NCI-H2107 (cell line): ENCODE measurements at places on chromosomes 16 and 17.

DNA sequence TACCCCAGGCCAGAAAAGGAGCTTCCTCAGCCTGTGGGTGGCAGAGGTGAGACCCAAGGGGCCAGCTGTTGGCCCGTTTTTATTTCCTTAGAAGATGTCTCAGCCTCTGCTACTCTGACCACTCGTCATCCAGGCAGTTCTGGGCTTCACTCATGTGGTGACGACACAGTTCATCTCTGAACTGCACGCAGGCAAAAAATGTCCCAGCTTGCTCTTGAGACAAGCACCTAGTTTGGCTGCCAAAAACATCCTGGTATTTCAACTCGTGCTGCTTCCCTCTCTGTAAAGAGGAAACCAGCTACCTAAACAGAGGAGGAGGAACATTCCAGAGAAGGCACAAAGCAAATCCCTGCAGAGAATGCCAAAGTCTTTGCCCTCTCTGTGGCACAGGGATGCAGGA lies 125.7 kb downstream of the XYLT1 start:
- DNase-seq: no peak

DNA sequence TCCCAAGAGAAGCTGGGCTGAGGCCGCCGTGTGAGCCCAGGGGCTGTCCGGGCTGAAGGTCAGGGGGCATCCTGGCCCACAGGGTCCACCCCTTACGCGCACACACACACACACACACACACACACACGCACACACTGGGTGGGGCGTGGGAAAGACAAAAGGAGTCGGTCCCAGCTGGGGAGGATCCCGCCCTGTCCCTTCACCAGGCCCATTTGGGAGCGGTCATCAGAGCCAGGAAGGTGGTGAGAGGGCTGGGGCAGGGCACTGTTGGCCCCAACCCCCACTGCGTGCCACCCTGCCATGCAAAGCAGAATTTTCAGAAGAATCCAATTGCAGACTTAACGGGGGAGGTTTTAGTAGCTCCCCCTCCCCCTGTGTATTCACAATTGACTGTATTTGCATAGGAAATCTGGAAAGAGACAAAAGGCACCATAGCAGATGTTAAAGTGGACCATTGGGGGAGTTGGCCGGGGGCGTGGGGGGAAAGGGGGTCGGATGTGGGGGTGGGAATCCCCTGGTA lies 11.3 kb upstream of the CD300A start:
- no peak for DNase-seq

- DNase-seq: no peak
Observed at GRCh38 chr17:50513495-50513894, 5.3 kb downstream of the MYCBPAP start.

- DNase-seq: peak; percentile 65
Observed at GRCh38 chr16:52069866-52070265, 477.1 kb downstream of the TOX3 start.

DNA sequence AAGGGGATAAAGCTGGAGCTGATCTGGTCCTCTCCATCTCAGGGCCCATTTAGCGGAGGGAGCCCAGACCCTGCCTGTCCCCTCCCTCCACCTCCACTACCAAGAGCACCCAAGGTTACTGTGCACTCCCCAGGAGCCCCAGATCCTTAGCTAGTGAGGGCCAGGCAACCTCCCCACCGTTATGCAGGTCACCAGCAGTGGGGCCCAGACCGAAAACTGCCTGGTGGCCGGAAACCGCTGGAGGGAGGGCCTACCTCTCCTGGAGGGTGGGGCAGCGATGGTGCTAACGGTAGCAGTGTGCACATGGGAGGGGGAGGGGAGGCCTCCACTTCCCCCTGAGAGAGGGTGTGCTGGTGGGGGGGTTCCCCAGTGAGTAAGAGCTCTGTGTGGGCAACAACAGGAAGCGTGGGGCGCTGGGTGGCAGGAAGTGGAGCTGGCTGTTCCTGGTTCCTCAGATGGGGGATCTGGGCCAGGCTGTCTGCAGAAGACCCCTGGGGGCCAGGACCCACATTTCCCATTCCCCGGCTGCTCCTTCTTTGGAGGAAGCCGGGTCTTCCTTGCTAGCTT lies 4.4 kb downstream of the FMNL1 start:
- no peak for DNase-seq

DNA sequence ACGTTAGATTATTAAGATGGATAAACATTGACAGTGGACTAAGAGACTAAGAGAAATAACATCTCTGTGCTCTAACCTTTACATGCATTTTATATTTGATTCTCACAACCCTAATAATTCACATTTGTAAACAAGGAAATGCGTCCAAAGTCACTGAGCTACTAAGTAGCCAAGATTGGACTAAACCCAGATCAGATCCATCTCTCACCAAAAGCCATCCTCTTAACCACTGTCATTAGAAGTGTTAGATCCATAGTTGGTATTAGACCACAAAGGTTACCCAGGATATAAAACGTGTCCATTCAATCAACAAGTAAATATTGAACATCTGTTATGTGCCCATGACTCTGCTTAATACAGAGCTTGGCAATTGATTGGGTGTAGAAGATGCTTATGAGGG lies 5.2 kb downstream of the HSD17B2 start:
- DNase-seq: no peak

DNA sequence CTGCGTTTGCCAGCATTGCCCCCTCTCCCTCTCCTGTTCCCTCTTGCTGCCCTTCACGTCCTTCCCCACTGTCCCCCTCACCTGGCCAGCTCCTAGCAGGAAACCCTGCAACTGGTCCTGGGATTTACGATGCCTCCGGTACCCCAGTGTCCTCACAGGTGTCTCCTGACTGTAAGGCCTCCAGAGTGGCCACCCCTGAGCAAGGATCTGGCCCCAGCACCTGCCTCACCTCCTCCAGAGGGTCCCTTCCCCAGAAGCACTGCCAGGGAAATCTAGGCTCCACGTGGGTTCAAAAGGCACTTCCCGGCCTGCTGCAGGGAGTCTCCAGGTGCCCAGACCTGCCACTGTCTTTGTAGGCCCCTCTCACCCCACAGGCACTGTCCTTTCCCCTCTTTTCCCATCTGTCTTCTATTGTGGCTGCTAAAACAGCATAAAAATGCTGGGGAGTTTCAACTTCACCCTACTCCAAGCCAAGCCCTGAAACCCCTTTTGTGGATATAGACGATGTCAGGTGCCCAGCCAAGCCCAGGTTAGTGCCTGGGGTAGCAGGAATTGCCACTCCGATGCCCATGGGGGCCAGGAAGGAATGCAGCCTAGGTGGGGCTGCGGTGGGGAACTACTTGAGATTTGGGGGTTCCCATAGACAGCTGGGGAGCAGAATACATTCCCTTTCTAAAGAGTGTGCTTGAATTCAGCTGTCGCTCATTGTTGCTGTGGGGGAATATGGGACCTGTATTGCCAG lies 25.7 kb downstream of the RAB11FIP4 start:
- DNase-seq: no peak

DNA sequence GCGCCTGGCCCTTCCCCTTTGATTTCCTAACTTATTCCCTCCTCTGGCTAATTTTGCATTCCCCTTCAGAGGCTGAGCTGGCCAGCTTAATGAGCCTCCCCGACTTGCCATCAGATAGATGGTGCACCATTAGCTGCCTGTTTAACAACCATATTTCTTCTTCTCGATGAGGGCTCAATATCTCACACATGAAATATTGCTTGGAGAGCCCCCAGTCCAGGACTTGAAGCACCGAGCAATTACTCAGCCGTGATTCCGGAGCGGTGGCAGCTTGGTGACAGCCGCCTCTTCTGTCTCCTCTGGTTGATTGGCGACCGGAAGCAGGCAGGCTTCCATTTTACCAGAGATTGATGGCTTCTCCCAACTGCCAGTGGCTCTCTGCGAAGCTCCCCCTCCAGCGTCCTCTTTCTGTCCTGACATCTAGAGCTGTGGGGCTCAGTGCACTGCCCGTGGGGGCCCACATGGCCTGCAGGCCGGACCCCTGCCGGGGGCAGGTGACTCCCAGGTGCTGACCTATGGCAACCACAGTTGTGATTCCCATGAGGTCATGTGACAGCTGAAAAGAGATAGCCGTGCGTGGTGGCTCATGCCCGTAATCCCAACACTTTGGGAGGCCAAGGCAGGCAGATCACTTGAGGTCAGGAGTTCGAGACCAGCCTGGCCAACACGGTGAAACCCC lies 133.7 kb upstream of the SEC14L1 start:
- no peak for DNase-seq

- peak; percentile 44 for DNase-seq
Observed at GRCh38 chr16:14529010-14529669, 100.9 kb downstream of the PARN start.

DNA sequence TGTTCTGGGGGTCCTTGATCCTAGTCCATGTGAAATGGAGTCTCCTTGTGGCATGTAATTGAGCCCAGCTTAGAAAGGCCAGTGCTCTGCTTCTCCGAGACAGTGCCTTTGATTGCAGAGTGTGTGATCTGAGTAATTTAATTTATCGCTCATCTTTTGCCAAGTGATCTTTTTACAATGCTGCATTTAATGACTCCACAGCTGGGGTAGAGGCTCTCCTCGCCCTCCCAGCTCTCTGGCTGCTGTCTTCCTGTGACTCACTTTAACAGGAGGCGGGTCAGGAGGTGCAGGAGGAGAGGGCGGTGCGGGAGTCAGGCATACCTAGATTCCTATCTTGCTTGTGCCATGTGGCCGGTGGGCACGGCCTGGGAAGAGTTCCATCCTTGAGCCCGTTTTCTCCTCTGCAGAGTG lies 113.4 kb upstream of the FOXF1 start:
- no peak for DNase-seq

- DNase-seq: no peak
Observed at GRCh38 chr17:82655523-82655922, 7.3 kb upstream of the WDR45B start.

- DNase-seq: no peak
Observed at GRCh38 chr16:27841911-27842310, 221.6 kb downstream of the GSG1L start.

- no peak for DNase-seq
Observed at GRCh38 chr16:23131931-23132621, 17.2 kb downstream of the USP31 start.

DNA sequence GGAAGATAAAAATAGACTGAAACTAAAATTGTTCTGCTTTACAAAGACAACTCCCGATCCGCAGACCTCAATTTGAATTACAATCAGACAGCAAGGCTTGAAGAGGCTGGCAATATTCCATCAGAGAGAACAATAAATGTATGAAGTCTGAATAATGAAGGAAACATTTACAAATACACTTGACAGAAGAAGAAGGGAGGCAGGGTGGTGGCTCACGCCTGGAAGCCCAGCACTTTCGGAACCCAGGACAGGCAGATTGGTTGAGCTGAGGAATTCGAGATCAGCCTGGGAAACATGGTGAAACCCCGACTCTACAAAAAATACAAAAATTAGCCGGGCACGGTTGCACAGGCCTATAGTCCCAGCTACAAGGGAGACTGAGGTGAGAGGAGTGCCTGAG lies 14.6 kb downstream of the ODF4 start:
- no peak for DNase-seq

DNA sequence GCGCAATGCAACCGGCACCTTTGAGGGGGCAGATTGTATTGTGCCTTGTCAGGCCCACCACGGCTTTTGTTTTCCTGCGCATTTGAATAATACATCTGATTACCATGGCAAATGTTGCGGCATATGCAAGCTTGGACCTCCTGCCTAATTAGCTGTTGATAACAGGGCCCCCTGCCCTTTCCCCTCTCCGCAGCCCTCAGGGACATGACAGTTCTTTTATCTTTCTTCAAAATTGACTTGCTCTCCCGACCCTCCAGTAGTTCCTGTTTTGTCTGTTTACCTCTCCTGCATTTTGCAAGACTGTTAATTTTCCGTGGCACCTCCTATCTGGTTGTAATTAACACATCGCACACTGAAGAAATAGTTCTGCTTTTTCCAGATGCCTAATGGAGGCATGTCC lies 86.8 kb downstream of the RBFOX1 start:
- no peak for DNase-seq

DNA sequence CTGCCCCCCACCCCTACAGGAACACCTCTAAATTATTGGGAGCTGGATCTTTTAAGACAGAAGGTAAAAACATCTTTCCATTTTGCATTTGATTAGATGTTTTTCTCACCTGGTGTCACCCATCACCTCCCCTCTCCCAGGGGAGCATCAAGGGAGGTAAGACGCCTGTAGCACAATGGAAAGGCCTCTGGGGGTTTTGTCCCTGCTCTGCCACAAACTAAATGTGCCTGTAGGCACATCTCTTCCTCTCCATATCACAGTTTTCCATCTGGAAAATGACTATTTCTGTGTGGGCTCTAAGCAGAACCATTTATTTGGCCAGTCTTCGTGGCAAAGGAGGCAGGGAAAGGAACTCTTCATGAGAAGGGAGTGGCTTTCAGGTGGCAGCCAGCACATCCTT lies 76.6 kb downstream of the GNAO1 start:
- DNase-seq: no peak

- DNase-seq: no peak
Observed at GRCh38 chr16:11139326-11140097, 116.5 kb downstream of the SOCS1 start.

DNA sequence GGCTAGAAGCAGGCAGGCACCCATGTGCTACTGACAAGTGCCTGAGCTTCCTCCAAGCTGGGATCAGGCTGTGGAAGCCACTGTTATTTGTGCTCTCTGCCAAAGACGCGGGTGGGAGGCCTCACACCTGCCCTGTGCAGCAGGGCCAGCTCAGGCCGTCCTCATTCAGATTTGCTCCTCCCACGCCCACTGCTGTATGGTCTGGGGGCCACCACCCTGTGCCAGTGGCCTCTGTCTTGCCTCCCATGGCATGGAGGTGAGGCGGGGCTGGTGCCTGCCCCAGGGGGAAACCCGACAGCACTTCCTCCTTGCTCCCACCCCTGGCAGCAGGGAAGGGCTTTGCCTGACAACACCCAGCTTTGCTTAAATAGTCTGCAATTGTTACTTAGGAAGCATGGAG lies 356.5 kb upstream of the CDH8 start:
- DNase-seq: no peak

DNA sequence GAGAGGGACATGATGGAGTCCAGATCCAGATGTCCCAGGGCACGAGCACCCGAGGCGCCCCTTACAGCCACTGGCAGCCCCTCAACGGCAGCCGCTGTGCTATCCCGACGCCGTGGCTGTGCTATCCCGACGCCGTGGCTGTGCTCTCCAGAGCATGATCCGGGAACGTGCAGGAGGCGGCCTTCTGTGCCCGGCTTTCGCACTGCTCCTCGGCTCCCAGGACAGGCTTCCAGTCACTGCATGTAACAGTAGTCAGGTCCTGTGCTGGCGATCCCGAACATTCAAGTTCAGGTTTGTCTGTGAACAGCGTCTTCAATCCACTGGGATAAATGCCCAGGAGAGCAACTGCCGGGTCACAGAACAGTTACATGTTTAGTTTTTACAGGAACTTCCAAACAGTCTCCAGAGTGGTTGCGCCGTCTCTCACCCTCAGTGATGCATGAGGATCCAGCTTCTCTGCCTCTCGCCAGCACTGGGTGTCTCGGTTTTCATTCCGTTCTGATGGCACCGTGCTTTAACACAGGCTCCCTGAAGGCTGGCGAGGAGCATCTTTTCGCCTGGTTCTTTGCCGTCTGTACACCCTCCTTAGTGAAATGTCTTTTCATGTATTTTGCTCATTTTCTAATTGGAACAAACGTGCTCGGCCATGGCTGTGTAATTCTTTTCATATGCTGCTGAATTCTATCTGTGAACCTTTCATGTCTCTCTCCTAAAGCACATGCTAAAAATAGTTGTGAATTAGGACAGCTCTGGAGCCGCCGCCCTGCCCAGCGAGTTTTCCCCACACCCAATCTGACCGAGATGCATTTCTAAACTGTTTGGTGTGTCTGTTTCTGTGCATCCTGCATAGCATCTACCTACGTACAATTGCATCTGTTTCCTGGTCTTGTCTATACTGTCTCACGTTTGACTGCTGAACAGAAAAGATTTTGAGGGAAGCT lies 72.6 kb upstream of the METRNL start:
- peak; percentile 10 for DNase-seq

- no peak for DNase-seq
Observed at GRCh38 chr17:57752031-57752905, 7.2 kb upstream of the CCDC182 start.

- no peak for DNase-seq
Observed at GRCh38 chr17:67994817-67995569, 1.3 kb downstream of the C17orf58 start.
